Ascending aorta (tissue), 2 donors: ENCODE measurements at places on chromosomes 16 and 17. TPM values are rescaled to one million over a fixed set of nuclear protein-coding genes. Genes with fewer than 3 reads are reported as not detected.

DNA sequence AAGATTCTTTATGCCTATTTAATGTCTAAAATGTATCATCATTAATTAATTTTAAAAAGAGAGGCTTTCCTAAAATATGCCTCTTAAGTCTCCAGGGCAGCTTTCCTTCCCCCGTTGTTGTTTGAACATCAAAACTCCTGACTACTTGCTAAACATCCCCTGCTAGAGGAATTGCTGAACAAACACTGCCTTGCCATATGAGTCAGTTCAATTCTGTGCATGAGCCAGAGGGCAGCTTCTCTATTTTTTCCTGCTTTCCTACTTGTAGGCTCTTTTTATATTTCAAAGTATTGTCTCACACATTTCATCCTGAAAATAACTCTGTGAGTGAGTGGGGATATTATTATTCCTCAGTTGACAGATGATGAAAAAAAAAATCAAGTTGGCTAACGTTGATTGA is 143.4 kb downstream of the HS3ST4 start:
- no peak overlapping the region for H3K4me3 ChIP-seq
- no peaks in the 10 kb centered on the region for H3K27me3 ChIP-seq
- no peaks in the 10 kb centered on the region for H3K36me3 ChIP-seq
- H3K27ac ChIP-seq = no peak overlapping the region

- H3K4me1 ChIP-seq = peaks cover 19% of the 10 kb centered on the region
- H3K4me3 ChIP-seq = peak overlapping the region; percentile 11
- no peaks in the 10 kb centered on the region for H3K27me3 ChIP-seq
- DNase-seq = no peak
- H3K36me3 ChIP-seq = no peaks in the 10 kb centered on the region
Measured at GRCh38 chr16:10564591-10564990, 15.8 kb downstream of the EMP2 start.

- peak overlapping the region; percentile 100 for H3K4me3 ChIP-seq
- H3K4me1 ChIP-seq = peaks cover 33% of the 10 kb centered on the region
- peak overlapping the region; percentile 100 for H3K27ac ChIP-seq
Measured at GRCh38 chr17:8162997-8163977, 539 bp upstream of the VAMP2 start.

DNA sequence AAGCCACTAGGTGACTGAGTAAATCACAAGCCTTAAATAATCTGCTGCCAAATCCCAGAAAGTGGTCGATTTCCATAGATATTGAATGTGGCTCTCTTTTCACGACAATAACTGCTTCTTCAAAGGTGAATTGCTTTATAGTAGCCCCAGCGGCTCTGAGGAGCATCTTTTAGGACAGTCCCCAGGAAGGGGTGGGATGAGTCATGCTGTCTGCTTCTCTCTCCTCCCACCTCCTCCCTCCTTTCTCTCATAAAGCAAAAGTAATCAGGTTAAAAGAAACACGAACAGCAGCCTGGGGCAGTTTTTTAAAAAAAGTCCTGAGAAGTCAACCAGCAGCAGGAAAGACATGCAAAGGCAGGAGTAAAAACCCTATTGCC is 1.8 kb downstream of the KIAA0513 start:
- no peak overlapping the region for H3K4me3 ChIP-seq
- DNase-seq = no peak
- peaks cover 19% of the 10 kb centered on the region for H3K4me1 ChIP-seq

DNA sequence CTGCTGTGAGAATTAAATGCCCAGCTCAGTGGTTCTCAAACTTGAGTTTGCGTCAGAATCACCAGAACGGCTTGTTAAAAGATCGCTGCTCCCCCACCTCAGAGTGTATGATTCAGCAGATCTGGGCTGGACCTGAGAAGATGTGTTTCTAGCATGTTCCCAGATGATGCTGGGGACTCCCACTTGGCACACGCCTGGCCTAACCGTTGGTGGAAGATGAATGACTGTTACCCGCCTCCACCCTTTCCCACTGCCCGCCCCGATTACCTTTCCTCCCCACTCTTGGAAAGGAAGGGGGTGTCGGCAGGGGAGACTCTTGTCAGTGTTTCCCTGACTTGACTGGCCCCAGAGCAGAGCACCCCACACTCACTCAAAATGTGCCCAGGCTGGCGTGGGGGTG is 29.3 kb upstream of the ABCC3 start:
- peaks cover 7% of the 10 kb centered on the region for H3K4me1 ChIP-seq
- H3K27ac ChIP-seq = no peak overlapping the region
- H3K36me3 ChIP-seq = no peaks in the 10 kb centered on the region
- H3K27me3 ChIP-seq = no peaks in the 10 kb centered on the region
- no peak for DNase-seq

DNA sequence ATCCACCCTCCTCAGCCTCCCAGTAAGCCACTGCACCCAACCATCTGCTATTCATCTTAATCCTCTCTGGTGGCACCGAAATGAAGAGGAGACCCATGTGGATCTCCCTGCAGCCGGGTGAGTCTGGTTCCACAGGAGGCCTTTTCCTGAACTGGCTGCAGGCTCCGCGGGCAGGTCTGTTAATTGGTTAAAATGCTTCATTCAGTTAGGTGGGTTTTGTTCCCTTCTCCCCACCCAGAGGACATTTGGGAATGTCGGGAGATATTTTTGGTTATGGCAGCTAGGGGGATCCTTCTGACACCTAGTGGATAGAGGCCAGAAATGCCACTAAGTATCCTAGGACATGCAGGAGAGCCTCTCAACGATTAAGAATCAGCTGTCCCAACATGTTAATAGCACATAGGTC is 16.7 kb downstream of the C16orf54 start:
- DNase-seq = no peak
- no peaks in the 10 kb centered on the region for H3K27me3 ChIP-seq
- H3K27ac ChIP-seq = no peak overlapping the region
- H3K36me3 ChIP-seq = no peaks in the 10 kb centered on the region

- no peak overlapping the region for H3K4me3 ChIP-seq
- DNase-seq = no peak
- H3K4me1 ChIP-seq = peaks cover 5% of the 10 kb centered on the region
Measured at GRCh38 chr17:27503611-27504010, 47.4 kb downstream of the KSR1 start.

DNA sequence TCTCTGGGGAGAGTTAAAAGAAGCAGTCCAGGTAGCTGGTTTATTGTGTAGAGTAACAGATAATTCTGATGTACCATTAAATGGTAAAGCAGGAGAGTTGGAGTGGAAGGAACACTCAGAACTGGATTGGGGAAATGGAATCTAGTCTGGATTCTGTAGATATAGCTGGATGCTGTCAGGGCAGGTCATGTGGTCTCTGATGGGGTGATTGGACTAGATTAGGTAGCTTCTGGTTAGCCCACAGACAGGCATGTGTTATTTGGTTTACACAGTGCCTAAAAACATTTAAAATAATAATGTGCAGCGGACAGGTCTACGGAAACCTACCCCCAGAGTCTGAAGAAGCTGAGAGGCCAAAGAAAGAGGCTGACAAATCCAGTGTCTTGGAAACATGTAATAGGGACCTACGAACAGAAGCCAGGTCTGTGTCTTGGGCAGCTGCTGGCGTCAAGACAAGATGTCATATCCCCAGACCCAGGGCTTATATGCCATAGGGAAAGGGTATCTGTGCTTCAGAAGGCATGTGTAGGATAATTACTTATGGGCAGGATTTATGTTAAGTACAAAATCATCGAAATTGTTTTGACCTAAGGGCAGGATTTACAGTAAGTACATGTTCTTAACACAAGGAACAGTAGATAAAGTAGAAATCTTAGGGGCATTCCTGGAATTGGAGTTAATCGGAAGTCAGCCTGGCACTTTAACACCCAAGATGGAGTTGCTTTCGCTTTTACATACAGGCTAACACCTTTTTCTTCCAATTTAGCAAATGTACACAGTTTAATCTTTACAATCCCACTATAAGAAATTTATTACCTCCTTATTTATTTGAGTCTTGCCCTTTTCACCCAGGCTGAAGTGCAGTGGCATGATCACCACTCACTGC is 12.4 kb downstream of the LUC7L3 start:
- H3K27ac ChIP-seq = no peak overlapping the region
- H3K27me3 ChIP-seq = no peaks in the 10 kb centered on the region
- no peaks in the 10 kb centered on the region for H3K36me3 ChIP-seq
- no peak for DNase-seq
- H3K4me3 ChIP-seq = no peak overlapping the region

GRCh38 chr16:56944954-56945839 is 13.3 kb downstream of the HERPUD1 start:
- no peak for DNase-seq
- H3K4me1 ChIP-seq = peaks cover 4% of the 10 kb centered on the region
- peak overlapping the region; percentile 55 for H3K27ac ChIP-seq
- peaks cover 49% of the 10 kb centered on the region for H3K36me3 ChIP-seq

- no peak overlapping the region for H3K27ac ChIP-seq
- H3K36me3 ChIP-seq = no peaks in the 10 kb centered on the region
- no peak overlapping the region for H3K4me3 ChIP-seq
- H3K27me3 ChIP-seq = no peaks in the 10 kb centered on the region
- no peaks in the 10 kb centered on the region for H3K4me1 ChIP-seq
- no peak for DNase-seq
Measured at GRCh38 chr17:58595194-58595792, 80.9 kb upstream of the MTMR4 start.

DNA sequence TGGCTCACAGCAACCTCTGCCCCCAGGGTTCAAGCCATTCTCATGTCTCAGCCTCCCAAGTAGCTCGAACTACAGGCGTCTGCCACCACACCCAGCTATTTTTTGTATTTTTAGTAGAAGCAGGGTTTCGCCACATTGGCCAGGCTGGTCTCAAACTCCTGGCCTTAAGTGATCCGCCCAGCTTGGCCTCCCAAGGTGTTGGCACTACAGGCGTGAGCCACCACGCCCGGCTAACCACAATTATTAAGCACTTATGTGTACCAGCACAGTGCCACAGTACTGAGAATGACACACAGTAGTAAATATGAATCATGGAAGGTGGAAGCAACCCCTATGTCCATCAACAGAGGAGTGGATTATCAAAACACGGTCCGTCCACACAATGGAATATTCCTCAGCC is 49.8 kb downstream of the COTL1 start:
- no peaks in the 10 kb centered on the region for H3K4me1 ChIP-seq
- no peak overlapping the region for H3K4me3 ChIP-seq
- H3K27me3 ChIP-seq = no peaks in the 10 kb centered on the region
- no peak overlapping the region for H3K27ac ChIP-seq
- H3K36me3 ChIP-seq = no peaks in the 10 kb centered on the region

- H3K4me1 ChIP-seq = no peaks in the 10 kb centered on the region
- H3K4me3 ChIP-seq = no peak overlapping the region
- no peak for DNase-seq
- H3K27me3 ChIP-seq = no peaks in the 10 kb centered on the region
- H3K36me3 ChIP-seq = no peaks in the 10 kb centered on the region
- H3K27ac ChIP-seq = no peak overlapping the region
Measured at GRCh38 chr16:10862438-10862837, 14.6 kb upstream of the CIITA start.

GRCh38 chr16:72198021-72198711 is 26.2 kb upstream of the PMFBP1 start:
- H3K27ac ChIP-seq = no peak overlapping the region
- DNase-seq = no peak
- no peaks in the 10 kb centered on the region for H3K27me3 ChIP-seq
- no peaks in the 10 kb centered on the region for H3K4me1 ChIP-seq

DNA sequence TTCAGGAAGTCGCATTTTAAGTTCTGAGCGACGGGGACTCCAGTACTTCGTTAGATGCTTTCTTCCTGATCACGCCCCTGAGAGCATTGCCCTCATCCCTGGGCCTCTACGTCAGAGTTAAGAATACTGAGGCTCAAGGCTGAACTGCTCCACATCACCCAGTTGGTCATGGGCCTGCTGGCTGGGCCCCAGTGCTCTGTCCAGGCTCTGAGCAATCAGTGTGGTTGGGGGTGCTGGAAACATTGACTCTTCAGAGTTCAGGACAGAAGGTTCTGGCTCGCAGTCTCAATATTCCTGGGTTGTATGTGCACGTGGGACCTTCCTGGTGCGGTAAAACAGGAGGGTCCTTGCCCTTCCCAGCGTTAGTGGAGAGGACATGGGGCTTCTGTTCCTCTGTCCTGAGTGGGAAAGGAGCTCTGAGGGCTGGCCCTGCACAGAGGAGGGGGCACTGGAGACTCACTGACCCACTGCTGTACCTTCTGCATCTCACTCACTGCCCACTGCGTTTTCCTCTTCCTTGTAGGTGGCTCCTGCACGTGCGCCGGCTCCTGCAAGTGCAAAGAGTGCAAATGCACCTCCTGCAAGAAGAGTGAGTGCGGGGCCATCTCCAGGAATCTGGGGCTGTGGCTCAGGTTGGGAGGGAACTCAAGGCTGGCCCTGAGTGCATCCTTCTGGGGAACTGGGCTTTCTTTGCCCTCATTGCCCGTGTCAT is 518 bp downstream of the MT1E start:
- H3K36me3 ChIP-seq = no peaks in the 10 kb centered on the region
- H3K27me3 ChIP-seq = no peaks in the 10 kb centered on the region
- peak; percentile 80 for DNase-seq
- H3K27ac ChIP-seq = peak overlapping the region; percentile 96
- peaks cover 3% of the 10 kb centered on the region for H3K4me1 ChIP-seq
- H3K4me3 ChIP-seq = peak overlapping the region; percentile 82

The KRTAP4-6 gene
- not detected for total RNA-seq

The MPP2 gene
- total RNA-seq = 16.7 TPM

The CSH1 gene
- not detected for total RNA-seq

The CENPN gene
- not detected for total RNA-seq

The FTO gene
- 50.2 TPM for total RNA-seq
